MV-4-11 (cell line): ENCODE measurements at places on chromosomes 16 and 17.

- DNase-seq = no peak
Observed at GRCh38 chr16:22282254-22282892, 14.8 kb upstream of the POLR3E start.

GRCh38 chr17:43846221-43846712, 709 bp upstream of the CD300LG start:
- DNase-seq = peak; percentile 56

DNA sequence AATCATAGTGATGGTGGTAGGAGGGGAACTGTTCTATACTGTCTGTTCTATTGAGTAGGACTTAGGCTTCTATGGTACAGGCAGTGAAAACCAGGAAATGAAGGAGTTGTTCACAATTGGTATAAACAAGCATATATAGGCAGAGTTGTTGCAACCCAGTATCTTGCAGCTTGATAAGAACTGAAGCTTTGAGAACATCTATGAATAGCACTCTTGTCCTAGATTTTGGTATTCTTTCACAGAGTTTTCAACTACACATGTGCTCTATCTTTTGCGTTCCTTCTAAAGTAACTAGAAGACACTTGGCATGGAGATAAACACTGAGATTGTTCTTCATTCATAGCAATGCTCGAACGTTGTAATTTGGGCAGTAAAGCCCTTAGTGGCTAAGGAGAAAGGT, 91.8 kb downstream of the KCNJ2 start:
- no peak for DNase-seq

DNA sequence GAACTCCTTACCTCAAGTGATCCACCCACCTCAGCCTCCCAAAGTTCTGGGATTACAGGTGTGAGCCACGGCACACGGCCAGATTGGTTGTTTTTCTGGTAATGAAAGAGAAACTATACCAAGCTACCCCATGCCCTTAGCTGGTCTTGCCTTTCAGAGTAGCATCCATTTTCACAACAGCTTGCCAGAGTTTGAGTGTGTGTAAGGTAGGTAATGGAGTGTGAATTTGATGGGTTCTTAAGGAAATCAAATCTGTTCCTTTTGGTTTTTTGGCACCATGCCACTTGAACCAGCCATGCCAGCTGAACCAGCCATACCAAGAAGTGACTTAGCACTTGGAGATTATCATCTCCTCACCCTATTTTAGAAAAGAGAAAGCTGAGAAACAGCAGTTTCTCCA, 5.1 kb downstream of the CALCOCO2 start:
- no peak for DNase-seq
